Stimulated activated CD4-positive, alpha-beta T cell treated with anti-CD3 and anti-CD28 coated beads, Interleukin-4, amount 100 ng/mL, for 4 hours (primary cell): ENCODE measurements at places on chromosomes 7 and 10.

DNA sequence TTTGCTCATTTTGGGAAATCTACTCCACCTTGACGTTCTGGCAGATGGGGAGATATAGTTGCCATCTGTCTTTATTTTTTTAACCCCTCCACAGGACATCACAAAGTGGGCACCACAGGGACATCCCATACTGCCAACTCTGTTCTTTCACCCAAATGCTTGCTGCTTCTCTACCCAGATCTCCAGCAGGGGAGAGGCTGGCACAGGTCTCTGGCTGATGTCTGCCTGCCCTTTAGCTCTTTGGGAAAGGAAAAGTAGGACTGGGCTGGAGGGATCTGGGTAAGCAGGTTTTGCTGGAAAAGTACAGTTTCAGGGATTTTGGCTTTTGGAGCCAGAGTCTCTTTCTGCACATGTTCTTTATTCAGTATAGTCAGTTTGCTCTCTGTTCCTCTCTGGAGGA, 156.7 kb downstream of the ANLN start:
- DNase-seq, result no peak

DNA sequence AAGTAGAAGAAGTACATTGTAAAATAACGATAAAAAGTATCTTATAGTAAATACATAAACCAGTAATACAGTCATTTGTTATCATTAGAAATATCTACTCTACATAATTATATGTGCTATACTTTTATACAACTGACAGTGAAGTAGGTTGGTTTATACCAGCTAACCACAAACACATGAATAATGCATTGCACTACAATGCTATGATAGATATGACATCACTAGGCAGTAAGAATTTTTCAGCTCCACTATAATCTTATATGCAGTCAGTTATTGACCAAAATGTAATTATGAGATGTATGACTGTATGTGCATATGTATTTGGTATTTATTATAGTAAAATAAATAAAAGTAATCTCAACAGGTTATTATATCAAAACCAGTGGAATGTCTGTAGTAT, 23.4 kb upstream of the SGCE start:
- DNase-seq, result no peak

DNA sequence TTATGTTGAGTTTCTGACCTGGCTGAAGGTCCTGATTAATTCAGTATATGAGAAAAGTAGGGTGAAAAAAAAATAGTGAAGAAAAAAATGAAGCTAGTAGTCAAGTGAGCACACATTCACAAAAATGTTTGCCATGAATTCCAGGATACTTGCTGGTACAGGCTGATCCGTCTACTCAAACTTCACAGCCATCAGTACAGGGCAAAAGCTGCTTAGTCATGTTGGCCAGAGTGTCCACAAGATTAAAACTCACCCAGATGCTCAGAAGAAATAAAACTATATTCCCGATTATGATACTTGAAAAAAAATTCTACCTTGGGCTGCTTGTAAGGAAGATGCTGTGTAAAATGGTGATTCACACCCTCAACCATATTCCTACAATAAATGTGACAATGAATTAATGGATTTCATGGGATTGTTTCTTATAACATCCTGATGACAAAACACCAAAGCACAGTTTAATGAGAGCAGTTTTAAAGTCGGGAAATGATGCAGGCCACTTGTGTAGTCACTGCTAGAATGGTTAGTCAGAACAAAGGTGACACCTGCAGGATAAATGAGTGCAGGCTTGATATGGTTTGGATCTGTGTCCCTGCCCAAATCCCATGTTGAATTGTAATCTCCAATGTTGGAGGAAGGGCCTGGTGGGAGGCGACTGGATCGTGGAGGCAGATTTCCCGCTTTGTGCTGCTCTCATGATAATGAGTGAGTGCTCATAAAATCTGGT, 49.2 kb upstream of the ANKRD1 start:
- DNase-seq, result no peak

- DNase-seq, result no peak
Observed at GRCh38 chr10:110859206-110859972, 12.3 kb upstream of the PDCD4 start.

- DNase-seq, result no peak
Observed at GRCh38 chr7:143296686-143297085, 8.5 kb downstream of the CASP2 start.

DNA sequence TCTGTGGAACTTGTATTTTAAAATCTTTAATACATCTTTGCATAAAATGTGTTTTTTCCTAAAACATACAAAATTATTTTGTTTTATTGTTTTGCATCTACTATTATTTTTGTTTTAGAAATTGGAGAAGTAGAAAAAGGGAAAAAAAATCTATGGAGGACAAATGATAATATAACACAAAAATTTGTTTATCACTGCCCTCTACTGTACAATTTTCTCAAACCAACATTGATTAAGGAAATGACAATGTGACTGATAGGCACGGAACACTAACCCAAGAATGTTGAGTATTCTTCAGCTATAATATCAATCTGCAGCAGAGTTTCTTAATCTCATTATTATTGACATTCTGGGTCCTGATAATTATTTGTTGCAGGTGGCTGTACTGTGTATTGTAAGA, 9.5 kb upstream of the ING3 start:
- DNase-seq, result no peak

DNA sequence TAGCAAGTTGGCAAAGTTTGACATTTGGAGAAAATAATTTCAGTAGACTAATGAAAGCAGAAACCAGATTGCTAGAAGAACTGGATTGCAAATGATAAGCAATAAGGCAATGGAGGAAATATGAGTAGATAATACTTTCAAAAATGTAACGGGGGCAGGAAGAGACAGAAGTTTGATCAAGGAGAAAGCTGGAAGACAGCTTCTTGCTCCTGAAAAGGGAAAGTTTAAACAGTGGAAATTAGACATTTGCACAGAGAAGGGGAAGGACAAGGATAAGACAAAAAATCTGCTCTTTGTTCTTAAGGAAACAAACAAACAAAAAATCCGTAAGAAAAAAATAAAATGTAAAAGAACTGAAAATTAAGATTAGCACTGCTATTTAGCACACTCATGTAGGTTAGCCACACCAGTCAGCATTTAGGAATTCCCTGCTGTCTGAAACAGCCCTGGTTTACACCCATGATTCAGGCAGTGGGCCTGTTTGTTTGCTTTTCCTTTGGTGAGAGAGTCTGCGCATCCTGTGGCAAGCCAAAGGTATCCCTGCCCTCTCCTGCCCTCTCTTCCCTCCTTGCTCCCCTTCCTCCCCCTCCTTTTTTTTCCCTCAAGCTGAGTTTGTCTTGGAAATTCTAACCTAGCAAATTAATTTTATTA, 104.3 kb upstream of the CAV2 start:
- no peak for DNase-seq

DNA sequence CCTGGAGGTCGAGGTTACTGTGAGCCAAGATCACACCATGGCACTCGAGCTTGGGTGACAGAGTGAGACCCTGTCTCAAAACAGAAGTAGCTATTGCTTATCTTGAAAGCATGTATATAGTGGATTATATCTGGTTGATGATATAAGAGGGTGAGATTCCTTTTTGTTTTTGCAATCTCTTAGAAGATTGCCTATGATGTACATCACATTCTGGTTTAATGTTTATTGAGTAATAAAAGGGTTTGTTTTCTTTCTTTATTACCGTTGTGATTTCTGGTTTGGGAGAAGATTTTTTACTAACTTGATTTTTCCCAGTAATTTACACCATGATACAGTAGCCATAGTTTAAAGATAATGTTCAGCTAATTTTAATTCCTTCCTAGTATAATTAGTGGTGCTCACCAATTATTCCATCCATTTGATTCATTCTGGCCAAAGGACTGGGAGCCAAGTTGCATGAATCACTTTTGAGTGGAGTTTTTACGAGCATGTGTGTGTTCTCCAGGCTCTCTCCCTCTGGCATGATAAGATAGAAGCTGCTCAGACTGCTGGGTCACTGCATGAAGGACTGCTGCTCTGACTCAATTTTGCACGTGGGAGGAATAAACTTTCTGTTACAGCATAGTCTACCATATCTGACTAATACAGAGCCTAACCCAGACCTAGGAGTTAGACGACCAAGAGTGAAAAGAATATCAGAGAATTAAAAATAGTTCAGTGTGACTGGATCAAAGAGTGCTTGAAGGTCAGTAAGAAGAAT, 13.5 kb upstream of the TSPAN13 start:
- no peak for DNase-seq

DNA sequence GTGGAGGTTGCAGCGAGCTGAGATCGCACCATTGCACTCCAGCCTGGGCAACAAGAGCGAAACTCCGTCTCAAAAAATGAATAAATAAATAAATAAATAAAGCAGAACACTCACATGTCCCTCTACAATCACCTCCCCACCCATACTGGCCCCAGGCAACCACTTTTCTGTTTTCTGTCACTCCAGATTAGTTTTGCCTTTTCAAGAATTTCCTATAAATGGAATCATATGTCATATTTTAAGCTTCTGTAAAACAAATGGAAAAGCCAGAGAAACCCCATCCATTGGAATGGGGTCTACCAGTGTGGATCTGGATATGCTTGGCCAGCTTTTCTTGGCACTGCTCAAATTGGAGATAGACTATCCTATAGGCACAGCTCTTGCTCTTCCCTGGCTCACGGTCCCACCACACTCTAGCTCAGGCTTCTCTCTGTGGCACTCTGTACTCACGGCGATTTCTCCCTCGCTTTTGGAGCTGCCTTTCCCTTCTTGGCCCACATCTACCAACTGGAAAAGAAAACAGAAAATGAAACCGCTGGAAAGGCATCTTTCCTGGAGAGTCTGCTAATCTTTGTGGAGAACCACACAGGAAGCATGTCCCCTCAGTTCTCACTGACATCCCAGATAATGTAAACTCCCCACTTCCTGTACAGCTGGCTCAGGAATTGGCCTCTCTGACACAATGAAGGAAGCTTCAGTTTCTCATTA, 210.1 kb downstream of the JCAD start:
- no peak for DNase-seq

DNA sequence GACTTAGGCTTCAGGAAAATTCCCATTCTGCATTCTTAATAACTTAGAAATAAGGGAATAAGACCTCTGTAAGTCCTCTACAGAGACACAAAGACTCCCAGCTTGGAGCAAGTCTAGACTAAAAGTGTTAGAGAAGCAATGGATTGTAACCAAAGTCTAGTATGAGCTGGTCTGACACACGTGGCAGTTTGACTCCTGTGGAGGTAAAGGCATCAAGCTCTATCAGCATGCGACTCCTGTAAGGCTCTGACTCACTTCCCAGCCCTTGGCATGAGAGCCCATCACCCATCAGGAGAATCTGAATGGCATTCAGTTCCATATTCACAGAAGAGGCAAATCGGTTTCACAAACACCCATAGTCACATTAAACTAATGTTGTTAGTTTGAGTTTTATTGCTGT, 4.4 kb upstream of the VSTM4 start:
- DNase-seq, result no peak

GRCh38 chr7:103150192-103150591, 1.3 kb upstream of the NAPEPLD start:
- DNase-seq, result no peak

DNA sequence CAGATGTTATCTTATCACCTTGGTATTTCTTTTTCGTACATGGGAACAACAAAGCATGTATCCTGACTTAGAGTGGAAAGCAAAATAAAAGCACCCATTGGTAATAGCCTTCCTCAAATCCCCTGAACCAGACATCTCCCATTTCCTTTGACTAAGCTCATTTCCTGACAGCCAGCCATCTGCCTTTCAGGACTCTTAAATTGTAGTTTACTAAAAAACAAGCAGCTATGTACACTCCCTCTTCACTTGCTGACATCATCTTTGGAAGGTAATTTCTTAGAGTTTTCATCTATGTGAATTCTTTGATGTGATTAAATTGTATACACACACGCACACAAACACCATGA, 40.7 kb downstream of the ARL4A start:
- DNase-seq, result no peak

DNA sequence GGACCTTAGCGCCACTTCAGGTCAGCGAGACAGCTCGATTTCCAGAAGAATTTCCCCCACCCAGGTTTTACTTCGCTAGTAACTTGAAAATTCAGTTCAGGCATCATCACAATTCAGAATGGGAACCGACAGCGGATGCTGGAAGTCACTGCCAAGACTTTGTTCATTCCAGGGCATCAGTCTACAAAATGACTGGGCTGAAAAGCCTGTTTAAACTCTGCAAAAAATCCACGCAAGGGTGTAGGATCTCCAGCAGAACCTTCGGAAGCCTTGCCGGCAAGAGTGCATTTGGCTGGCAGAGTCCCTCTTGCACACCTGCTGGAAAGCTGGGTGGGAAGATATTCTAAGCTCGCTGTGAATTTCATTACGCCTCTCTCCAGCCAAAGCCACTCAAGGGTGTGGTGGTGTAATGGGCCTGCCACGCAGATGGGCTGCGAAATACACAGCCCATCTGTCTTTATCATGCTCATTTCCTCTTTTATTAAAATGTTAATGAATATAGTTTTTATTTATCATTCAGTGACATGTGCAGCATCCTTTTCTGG, 672.0 kb upstream of the FOXK1 start:
- DNase-seq, result no peak

DNA sequence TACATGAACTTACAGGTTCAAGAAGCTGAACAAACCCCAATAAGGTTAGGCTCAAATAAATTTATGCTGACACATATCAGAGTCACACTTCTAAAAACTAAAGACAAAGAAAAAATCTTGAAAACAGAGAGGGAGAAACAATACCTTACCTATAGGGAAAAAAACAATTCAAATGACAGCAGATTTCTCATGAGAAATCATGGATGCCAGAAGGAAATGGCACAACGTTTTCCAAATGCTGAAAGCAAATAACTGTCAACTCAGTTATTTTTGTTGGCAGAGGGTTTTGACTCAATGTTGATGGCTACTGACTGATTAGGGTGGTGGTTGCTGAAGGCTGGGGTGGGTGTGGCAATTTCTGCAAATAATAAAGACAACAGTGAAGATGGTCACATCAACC, 239.4 kb downstream of the ARHGAP12 start:
- DNase-seq, result no peak

- no peak for DNase-seq
Observed at GRCh38 chr10:7397049-7398035, 13.5 kb downstream of the SFMBT2 start.

DNA sequence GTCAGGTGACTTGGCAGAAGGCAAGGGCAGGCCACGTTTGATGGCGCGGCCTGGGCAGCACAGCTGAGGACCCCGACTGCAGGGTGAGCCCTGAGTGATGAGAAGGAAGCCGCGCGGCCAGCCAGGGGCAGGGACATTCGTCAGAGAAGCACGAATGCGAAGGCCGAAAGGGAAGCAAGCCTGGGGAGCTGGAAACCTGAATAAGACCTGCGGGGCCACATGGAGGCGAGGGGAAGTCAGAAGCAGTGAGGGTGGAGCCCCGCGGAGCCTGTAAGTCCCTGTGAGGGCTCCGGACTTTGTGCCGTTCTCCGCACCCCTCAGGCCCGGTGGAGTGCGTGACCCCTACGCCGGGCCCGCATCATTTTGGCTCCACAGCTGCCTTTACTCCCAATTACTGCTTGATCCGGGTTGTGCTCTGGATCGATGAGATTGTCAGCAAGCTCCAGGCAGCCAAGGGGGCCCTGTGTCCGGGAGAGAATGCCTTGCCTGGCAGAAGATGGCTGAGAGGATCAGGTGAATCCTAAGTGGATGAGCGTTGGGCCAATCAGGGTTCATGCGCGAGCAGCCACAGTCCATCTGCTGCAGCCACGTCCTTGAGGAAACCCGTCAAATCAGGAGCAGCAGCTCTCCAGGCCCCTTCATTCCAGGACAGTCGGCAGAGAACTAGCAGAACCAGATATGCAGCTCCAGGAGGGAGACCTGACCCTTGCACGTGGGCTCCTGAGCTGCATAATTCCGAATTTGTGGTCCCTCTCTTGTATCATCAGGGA, 293.3 kb upstream of the SHH start:
- no peak for DNase-seq
